Stimulated activated CD4-positive, alpha-beta T cell treated with anti-CD3 and anti-CD28 coated beads, Interleukin-12 subunit alpha, Interleukin-12 subunit beta, amount 100 ng/mL, for 48 hours (primary cell): ENCODE measurements at places on chromosomes 3 and 15.

- DNase-seq: no peak
Measured at GRCh38 chr15:37100966-37101215, 542 bp upstream of the MEIS2 start.

DNA sequence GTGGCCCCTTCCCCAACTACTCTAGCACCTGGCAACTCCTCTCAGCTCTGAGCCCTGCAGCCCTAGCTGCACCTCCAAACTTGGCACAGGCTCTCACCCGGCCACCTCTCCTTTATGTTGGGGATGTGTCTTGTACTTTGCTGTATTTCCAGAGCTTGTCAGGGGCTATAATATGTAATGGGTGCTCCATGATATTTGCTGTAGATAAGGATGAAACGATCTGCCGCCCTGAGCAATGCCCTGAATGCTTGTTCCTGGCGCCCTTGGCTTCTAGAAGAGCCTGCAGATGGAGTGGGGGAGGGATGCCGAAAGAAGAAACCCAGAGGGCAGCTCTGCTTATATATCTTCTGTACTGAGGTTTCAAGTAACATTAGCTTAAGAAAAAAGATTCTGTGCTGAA, 35.9 kb upstream of the ZBTB38 start:
- no peak for DNase-seq

GRCh38 chr3:122032531-122032930, 10.5 kb upstream of the ILDR1 start:
- no peak for DNase-seq

DNA sequence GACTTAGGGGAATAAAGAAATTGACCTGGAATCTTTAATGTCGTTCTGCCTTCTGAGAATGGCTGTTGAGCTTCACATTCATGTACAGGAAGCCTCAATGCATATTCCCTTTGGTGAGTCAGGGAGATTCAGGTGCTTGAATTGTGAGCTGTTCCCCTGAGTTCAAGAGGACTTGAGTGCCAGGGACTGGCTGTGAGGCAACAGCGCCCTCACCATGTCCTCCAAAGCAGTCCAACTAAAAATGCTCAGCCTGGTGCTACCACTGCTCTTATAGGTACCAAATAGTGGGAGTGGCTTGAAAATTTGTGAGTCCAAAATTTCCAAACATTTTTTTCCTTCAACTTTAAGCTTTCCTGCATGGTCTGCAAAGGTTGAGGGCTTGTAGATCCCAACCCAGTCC, 54.1 kb downstream of the LEO1 start:
- DNase-seq: no peak

DNA sequence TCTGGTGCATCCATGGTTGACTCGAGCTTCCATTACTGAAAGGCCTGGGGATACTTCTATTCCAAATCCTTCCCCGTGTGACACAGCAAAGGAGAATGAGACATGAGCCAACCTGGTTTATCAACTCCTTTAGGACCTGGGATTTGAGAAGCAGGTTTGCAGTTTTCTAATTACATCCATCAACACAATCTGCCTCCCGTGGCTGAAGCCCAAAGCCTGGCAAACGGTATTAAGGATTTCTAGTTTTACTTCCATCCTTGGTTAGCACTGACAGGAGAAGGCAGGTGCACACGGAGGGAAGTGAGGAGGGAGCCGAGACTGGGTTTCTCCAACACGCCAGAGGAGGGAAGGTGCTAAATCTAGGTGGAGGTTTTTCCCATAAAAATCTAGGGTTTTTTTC, 79.0 kb downstream of the MYLK start:
- DNase-seq: no peak

GRCh38 chr3:147189016-147189415, 217.3 kb downstream of the ZIC4 start:
- DNase-seq: no peak

DNA sequence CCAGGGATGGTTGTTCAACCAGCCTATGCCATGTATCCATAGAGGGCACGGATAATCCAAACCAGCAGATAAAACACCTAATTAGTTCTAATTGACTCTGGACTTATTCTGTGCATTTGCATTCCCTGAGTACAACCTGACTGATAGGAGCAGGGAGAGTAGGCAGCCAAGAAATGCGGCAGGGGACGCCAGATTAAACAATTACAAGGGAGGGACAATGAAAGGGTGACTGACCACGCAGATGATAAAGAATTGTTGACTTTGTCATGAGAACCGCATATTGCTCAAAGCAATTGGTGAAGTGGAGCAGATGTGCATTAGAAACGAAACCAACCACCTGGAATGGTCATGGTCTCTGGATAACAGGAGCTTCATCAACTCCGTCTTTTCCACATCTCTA, 369.1 kb upstream of the FRG2C start:
- no peak for DNase-seq

- DNase-seq: no peak
Measured at GRCh38 chr3:171165983-171166382, 139.5 kb upstream of the SLC2A2 start.

DNA sequence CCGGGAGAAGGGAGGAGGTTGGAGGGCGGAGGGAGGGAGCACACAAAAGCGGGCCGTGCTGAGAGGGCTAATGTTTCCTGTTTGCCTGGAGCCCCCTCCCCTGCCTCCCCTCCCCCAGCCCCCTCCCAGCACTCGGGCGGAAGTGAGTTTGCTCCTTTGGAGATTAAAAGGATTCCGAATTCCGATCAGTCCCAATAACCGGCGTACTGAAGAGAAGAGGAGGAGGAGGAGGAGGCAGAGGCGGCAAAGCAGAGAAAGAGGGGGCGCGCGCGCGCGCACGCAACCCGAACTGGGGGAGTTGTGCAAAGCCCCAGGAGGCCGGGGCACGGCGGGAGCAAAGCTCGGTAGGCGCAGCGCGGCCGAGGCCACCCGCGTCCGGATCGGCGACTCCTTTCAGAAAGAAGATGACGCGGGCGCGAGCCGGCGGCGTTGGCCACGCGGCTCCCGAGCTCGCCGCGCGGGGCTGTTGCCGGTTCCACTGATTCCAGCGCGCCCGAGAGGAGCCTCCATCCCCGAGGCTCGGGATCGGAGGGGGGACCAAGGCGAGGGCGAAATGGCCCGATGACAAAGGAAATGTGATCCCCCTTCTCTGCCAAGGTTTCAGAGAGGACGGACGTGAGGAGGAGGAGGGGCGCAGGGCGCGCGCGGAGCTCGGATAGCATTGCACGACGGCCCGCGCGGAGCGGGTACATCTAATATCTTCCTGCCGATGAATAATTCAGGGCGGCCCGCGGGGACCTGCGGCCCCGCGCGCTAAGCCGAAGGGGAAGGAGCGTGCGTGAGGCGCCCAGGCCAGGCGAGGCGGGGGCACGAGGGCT, 1.1 kb upstream of the TRIM71 start:
- no peak for DNase-seq

- DNase-seq: peak; percentile 52
Measured at GRCh38 chr15:52021128-52021671, 2.2 kb downstream of the MAPK6 start.

DNA sequence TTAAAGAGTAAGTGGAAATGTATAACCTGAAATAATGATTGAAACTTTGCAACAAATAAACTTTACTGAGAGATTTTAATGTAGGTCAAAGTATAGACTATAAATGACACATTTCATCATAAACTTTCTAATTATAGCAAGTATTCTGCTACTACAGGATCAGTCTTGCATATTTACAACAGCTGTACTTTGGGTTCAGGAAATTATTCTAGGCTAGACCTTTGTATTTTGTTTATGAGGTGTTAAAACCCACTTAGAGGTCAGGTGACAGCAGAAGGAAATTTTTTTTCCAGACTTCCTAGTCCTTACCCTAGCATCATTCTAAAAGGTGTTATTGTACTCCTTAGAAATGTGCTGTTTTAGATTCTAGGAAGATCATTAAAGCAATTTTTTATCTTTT, 2.3 kb downstream of the RNF7 start:
- no peak for DNase-seq

- no peak for DNase-seq
Measured at GRCh38 chr3:63385629-63386028, 107.5 kb downstream of the SYNPR start.

DNA sequence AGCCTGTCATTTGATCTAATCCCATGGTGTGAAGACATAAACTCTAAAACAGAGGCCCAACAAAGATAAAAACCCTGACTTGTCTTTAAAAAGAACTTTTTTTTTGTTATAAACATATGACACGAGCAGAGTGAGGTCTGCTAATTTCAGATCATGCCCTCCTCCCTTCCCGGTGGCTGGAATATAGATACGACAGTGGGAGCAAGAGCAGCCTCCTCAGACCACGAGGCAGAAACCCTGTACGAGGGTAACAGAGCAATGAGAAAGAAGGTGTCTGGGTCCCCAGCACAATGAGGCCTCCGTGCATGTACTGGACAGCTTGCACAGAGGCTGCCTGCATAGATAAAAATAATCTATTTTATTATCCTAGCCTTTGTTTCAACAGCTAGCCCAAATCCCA, 5.8 kb downstream of the TPRA1 start:
- DNase-seq: no peak

GRCh38 chr3:31908391-31909097, 72.5 kb downstream of the OSBPL10 start:
- no peak for DNase-seq

DNA sequence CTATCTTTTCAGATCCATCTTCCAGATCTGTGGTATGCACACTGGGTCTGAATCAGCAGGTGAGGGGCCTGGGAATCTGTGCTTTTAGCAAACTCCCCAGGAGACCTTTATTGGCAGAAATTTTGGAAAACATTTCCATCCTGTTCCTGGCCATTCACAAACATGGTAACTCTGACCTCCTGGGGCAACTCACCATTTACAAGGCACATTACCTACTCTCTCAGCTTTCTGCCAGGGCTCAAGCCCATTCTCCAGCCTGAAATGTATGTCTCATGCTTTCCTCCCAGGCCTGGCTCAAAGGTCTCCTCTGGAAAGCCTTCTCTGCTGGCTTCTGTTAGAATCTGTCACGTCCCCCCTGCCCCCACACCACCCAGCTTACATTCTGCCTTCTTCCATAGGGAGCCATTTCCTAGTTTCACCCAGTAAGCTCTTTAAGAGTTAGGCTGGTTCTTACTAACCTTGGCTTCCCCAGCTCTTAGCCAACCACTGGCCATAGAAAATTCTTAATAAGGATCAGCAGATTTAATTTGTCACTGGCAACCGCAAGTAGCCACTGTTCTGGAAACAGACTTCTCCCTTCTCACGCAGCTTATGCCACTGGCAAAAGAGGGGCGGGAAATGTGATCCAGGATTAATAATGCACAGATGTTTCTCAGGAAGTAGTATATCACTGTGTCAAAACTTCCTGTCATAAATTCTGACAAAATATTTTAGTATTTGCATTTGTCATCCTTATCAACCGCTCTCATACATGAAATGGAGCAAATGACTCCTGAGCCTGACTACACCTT, 55.0 kb downstream of the RORA start:
- no peak for DNase-seq

DNA sequence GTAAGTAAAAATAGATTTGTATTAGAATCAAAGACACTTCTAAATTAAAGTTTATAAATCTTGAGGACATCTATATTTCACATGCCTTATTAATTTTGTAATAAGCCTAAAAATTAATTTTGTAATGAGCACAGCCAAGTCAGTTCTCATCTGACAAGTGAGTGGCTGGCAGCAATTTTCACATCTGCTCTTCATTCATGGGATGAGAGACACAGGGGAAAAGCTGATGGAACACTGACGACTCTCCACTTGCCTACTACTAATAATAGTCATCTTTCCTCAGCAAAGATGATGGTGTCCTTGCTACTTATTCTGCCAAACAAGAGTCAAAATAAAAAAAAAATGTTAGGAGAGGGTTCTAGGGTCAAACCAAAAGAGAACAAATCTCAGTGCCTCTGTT, 14.4 kb upstream of the CMSS1 start:
- no peak for DNase-seq

DNA sequence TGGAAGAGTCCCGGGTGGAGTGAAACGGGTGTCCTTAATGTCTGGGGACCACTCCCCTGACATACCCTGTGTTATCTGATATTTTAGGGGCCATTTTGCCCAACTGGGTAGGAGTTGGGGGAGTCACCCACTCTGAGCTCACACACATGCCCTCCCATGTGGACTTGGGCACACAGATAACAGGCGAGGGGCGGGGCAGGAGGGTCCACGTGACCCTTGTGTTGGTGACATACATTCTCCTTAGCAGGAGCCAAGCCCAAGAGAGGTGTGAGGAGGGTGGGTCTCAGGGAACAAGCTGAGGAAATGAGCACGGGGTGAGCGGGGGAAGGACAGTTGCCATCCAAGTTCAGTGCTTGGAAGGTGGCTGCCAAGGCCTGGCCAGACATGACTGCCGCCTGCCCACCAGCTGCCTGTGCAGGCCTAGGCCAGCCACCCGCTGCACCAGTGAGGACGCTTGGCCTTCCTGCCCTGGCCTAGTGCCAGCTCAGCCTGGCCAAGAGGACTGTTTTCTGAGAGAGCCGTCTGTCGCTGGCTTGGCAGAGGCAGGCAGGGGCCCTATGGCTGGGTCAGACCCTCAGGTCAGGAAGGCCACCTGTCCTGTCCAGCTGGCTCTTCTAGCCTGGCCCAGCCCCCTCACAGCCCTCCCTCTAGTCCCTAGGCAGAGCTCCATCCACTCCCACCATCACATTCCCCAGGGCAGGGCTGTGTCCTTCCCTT, 31.3 kb upstream of the TMEM115 start:
- DNase-seq: no peak

- DNase-seq: no peak
Measured at GRCh38 chr3:129518038-129518561, 10.3 kb upstream of the RHO start.

DNA sequence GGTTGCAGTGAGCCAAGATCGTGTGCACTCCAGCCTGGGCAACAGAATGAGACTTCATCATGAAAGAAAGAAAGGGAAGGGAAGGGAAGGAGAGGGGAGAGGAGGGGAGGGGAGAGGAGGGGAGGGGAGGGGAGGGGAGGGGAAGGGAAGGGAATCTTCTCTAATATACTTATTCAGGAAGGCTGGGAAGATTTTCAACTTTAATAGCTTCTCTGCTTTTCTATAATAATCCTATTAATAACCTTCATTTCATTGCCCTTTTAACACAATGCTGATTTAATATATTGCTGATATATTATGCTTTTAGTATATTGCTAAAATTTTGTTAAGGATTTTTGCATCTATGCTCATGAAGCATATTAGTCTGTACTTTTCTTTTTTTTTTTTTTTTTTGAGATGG, 23.4 kb upstream of the RNF7 start:
- DNase-seq: no peak

GRCh38 chr3:66106788-66107187, 68.1 kb upstream of the MAGI1 start:
- DNase-seq: no peak

DNA sequence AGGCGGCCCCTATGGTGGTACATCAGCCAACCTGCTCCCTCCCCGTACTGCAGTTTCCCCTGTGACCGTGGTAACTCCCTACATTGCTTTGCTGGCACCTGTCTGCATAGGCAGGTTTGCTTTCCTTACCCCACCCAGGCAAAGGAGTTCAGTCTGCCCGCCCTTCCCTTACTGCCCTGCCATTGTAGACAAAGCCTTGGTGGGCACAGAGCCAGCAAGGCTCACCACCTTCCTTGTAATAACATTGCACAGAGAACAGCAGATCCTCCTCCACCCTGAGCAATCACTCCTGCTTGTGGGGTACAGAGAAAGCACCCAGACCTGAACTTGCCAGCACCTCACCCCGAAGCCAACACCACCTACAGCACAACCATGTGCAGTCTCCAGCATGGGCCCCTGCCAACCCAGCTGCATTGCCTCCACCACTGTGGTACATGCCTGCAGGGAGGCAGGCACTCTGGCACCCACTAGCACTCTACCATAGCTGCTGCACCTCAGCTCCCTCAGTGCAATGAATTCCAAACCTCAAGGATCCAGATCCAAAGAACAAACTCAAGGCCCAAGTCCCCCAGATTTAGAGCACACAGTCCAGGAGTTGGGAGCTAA, 192.7 kb upstream of the KCNMB2 start:
- DNase-seq: no peak

- DNase-seq: no peak
Measured at GRCh38 chr3:10933805-10934481, 58.6 kb upstream of the SLC6A1 start.
